Astrocyte of the hippocampus (primary cell): ENCODE measurements at places on chromosomes 1 and 21.

- no peak for DNase-seq
These were observed 317.0 kb downstream of the USP25 start for GRCh38 chr21:16046656-16047330.

DNA sequence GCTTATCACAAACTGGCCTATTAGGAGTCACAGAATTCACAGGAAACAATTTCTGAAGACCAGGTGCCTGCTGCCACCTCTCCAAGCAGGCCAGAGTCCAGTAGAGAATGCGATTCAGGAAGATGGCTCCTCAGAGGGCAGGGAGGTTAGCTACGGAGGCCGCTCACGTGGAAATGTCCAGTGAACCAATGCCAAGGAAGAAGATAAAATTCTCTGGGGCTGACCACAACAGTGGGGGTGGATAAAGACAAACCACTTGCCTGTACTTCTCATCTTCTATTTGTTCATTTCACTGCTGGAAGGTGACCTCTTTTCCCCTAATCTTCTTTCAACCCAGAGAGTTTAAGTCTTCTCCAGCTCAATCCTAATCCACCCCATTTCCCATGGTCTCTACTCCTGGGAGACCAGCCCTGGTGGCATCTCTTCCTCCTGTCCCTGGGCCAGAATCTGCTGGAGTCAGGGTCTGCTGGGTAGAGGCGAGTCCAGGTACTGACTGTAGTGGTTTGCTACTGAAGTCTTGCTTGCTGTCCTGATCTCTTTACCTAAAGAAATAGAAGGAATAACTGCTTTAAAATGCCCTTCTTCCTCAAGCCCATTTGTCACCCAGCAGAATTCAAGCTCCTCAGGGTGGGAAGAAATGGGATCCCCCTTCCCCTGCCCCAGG is 3.2 kb downstream of the PSRC1 start:
- no peak for DNase-seq

- no peak for DNase-seq
These were observed 28.5 kb upstream of the AXDND1 start for GRCh38 chr1:179337288-179337687.

DNA sequence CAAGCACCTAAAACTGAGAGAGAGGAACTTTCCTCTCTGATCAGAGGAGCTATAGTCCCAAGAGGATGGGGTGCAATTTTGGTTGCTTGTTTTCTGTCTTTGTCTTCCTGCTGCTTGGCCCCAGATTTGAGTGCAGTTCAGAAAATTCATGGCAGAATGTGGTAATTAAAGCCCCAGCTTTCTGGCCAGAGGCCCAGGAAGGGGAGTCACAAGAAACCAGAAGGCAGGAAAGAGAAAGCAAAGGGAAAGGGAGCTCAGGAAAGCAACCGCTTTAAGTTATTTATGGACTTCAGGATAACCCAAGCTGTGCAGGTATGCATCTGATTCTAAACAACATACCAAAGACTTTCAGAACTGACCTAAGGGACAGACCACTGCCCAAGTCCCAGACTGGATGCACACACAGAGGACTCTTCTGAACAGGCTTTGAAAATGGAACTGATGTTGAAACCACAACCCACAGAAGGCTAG is 88.8 kb downstream of the ST3GAL3 start:
- DNase-seq = peak; percentile 92

GRCh38 chr1:110338309-110338885 is 780 bp upstream of the RBM15 start:
- DNase-seq = peak; percentile 93

DNA sequence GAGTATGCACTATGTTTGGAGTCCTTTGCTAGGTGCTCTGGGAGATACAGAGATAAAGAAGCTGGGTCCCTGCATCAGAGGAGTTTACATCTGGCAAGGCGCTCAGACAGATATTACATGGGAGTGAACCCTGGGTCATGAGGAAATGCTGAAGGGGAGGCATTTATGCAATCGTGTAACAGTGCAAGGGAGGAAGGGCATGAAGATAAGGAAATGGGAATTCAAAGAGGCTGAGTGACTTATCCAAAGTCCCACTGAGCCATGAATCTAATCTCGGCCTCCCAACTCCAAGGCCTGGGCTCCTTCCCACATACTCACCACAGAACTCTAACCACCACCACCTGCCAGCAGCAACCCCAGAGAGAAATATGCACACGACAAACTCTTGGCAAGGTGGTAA is 51.6 kb downstream of the FAM163A start:
- peak; percentile 82 for DNase-seq

DNA sequence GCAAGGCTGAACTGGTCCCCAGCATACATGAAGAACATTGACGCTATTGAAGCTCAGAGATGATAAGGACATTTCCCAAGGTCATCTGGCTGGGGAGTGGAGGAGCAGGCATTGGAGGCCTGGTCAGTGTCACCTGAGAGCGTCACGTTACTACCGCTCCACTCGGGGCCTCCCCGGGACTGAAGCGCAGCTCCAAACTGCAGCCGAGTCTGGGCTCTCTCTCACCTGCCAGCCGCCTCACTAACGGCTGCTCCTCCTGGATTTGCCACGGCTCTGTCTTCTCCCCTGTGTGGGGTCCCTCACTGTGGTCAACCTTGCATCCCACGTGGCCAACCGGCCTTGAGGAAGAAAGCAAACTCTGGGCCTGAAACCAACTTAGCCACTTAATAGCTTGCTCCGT is 111.3 kb downstream of the ADSS2 start:
- DNase-seq = no peak

DNA sequence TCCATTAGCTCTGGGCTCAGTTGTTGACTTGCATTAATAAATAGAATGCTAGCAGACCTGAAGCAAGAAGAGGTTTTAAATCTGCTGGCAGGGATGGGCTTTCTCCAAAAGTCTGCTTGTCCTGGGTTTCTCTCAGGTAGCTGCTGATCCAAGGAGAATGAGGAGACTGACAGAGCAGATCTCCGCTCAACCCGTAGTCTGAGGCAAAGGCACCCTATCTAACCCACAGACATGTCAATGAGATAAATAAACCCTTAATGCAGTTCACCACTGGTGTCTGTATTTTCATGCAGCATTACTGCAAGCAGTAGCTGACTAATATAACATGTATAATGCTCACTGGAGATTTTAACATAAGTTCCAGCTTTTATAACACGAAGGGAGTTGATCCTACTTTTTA is 44.1 kb upstream of the RGS21 start:
- DNase-seq = no peak

GRCh38 chr1:218872026-218872425 is 301.7 kb upstream of the LYPLAL1 start:
- DNase-seq = no peak

- DNase-seq = peak; percentile 13
These were observed 425.5 kb downstream of the NUF2 start for GRCh38 chr1:163747261-163747660.

GRCh38 chr1:119506941-119507340 is at the start of gene HSD3B1:
Gene HSD3B1, plus strand, starts transcription at chr1:119507210. Its CDS starts 267 bp downstream, at chr1:119507477.
- DNase-seq = no peak

GRCh38 chr21:38306433-38307141 is 49.8 kb downstream of the KCNJ15 start:
- DNase-seq = peak; percentile 63

- peak; percentile 47 for DNase-seq
These were observed 35.1 kb upstream of the ADORA3 start for GRCh38 chr1:111538343-111539025.

DNA sequence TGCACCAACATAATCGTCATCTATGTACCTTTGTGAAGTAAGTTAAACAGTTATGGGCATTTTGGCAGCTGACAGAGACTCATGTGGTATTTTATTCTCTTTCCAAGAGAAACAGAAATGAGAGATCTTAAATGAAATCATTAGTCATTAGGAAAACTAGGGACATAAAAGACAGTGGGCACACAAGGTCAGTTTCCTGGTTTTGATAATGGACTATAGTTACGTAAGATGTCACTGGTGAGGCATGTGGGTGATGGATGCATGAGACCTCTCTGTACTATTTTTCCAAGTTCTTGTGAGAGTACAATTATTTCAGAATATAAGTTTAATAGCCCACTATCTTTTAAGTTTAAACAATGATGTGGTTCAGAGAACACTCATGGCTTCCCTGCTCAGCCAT is 216.9 kb downstream of the APP start:
- DNase-seq = peak; percentile 14

GRCh38 chr1:219413536-219413935 is 199.4 kb downstream of the ZC3H11B start:
- no peak for DNase-seq

GRCh38 chr1:157193702-157194391 is 55.7 kb upstream of the ETV3 start:
- DNase-seq = peak; percentile 68

DNA sequence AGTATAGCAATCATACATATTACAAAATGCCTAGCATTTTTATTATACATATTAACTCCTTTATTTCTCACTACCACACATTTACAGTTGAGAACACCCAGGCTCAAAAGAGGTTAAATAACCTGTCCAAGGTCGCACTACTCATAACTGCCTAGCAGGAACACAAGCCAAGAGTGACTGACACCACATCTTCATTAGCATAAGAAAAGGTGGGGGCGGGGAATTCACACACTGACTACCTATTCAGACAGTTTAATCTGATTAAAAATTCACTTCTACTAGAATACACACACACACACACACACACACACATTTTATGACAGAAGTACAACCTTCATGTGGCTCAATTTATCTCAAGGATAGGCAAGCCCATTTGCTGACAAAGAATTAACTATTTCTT is 77.8 kb upstream of the CACHD1 start:
- DNase-seq = no peak

DNA sequence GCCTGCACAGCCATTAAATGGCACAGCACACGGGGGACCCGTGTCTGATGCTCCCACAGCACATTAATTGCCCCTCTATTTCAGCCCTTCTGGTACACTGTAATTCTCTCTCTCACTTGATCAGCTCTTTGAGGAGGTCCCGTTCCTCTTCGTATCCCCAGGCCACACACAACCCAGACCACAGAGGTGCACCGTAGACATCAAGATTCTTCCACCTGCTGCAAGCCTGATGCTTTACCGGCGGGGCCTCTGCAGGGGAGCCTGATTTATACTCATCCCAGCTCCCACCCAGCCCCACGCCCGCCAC is 759 bp downstream of the SMYD3 start:
- DNase-seq = no peak

DNA sequence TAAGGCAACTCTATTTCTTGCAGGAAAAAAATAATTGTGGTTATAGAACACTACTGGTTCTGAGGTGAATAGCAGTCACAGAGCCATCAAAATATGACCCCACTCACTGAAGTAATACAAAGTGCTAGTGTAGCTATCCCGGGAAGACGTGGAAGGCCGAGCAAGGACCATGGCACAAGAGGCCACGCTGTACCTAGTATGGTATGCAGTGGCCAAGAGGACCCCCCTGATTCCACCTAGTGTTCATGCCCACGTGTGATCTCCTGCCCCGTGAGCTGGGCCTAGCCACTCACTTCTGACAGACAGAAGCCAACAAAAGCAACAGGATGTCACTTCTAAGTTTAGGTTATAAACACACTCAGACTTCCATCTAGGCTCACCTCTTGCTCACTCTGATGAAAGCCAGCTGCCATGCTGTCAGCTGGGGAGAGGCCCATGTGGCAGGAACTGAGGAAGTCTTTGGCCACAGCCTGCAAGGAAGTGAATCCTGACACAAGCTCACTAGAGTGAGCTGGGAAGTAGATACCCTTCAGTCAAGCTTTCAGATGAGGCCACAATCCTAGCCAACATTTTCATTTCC is 21.7 kb upstream of the LSS start:
- no peak for DNase-seq

GRCh38 chr1:40267767-40268187 is 9.7 kb downstream of the ZMPSTE24 start:
- peak; percentile 96 for DNase-seq

DNA sequence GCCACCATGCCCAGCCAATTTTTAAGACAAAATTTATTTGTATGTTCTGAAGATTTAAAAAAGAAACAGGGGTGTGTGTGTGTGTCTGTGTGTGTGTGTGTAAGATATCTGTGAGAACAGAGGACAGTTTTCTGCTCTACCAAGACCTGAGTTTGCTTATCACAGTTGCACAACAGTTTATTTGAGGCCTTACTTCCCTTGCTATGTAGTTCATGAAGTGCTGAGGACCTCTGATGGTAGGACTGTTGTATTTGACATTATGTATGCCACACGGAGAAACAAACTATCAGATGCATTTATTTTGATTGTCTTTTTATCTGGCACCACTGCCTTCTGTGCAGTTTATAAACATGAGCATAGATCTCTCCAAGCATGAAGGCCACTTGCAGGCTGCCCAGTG is 355.2 kb downstream of the PBX1 start:
- peak; percentile 59 for DNase-seq

- no peak for DNase-seq
These were observed 332.6 kb downstream of the PBX1 start for GRCh38 chr1:164891615-164892014.

- DNase-seq = no peak
These were observed 16.7 kb upstream of the IL10RB start for GRCh38 chr21:33249331-33250002.

GRCh38 chr1:118987468-118988185 is 516 bp downstream of the TBX15 start:
- peak; percentile 40 for DNase-seq

- DNase-seq = peak; percentile 83
These were observed 166.9 kb downstream of the IER5 start for GRCh38 chr1:181255270-181255929.

GRCh38 chr1:244680667-244681066 is 27.7 kb downstream of the DESI2 start:
- DNase-seq = no peak

DNA sequence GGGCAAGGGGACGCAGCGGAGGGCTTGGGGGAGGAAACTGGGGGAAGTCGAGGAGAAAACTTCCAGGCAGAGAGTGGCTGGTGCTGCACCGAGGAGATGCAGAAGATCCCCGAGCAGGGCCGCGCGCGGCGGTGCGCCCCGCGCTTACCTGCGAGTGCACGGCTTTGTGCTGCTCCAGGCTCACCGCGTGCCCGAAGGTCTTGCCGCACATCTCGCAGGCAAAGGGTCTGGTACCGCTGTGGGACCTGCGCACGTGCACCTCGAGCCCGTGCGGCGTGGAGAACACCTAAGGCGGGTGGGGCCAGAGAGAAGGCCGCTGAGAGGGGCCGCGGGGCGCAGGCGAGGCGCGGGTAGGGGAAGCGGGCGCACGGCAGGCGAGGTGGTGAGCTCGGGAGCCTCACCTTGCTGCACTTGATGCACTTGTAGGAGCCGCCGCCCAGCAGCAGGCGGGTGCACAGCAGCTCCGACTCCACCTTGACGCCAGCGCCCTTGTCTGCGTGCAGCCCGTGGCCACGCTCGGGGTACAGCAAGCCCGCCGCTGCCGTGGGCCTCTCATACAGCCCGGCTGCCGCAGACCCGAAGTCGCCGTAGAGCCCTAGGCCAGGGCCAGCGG is 6.4 kb downstream of the GFI1 start:
- peak; percentile 32 for DNase-seq

- peak; percentile 54 for DNase-seq
These were observed 46.4 kb upstream of the SOD1 start for GRCh38 chr21:31612894-31613785.

DNA sequence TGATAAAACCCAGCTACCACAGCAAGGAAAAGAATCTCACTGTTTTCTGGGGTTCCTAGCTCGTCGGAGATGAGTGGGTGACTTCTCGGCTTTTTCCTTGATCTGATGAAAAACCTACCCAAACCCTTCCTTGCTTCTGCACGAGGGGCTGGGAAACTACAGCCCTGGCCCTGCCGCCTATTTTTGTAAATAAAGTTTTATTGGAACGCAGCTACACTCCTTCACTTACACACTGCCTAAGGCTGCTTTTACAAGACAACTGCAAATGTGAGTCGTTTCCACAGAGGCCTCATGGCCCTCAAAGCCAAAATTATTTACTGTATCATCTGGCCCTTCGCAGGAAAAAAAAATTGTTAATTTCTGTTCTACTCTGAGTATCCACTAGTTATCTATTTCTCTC is 116.0 kb upstream of the TMPRSS2 start:
- DNase-seq = no peak
